ENCODE measurements at places on chromosomes 2 and 18. TPM values are rescaled to one million over a fixed set of nuclear protein-coding genes. Genes with fewer than 3 reads are reported as not detected.
A peak's percentile ranks its signal among the peaks of the same experiment; 100 is the strongest.

GRCh38 chr2:17515652-17516051 is 2.6 kb downstream of the RAD51AP2 start:
- DNase-seq = no peak

DNA sequence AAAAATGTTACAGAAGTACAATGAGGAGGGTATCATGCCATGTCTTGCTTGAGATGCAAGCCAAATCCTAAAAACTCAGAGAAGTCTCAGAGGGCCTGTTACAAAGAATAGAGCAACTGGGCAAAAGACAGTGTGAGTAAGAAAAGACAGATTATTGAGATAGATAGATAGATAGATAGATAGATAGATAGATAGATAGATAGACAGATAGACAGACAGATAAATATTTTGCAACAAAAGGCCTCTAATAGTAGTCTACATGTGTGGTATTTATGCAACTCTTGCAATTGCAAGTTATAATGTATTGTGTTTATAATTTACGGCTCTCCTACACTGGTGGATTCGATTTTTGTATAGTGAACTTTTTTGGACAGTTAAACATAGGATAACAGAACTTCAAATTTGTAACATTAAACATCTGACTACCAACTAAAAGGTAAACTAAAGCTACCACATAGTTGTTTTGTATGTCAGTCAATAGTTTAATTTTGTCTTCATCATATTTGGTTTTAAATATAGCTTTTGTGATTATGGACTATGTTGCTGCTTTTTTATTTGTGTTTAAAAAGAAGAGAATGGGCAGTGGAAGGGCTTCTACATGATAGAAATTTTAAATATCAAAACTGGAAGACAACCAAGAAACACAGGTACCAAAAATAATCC is 740.7 kb upstream of the LRRTM4 start:
- DNase-seq = no peak

DNA sequence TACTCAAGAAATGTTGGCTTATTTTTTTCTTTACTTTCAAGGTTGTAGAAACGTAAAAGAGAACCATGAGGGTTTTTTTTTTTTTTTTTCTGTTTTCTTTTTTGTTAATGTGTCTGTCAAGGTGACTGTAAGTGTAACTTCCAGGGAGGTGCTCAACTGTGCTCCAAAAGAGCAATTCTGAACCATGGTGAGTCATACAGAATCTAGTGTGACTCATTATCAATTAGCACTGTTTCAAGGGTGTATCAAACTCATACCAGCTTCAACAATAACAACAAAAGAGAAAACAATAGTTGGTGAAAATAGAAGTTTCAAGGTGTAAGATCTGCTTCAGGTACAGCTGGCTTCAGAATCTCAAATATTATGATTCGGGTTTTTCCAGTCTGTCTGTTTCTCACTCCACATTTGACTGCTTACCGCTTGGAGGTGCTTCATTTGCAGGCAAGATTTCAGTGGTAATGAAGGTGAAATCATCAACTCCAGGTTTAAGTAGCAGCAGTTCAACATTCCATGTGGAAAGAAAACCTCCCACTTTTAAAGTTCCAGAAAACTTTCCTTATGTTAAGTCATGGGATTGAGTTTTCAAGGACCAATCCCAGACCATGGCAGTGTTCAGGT is 850.6 kb downstream of the CNTNAP5 start:
- no peak for DNase-seq

DNA sequence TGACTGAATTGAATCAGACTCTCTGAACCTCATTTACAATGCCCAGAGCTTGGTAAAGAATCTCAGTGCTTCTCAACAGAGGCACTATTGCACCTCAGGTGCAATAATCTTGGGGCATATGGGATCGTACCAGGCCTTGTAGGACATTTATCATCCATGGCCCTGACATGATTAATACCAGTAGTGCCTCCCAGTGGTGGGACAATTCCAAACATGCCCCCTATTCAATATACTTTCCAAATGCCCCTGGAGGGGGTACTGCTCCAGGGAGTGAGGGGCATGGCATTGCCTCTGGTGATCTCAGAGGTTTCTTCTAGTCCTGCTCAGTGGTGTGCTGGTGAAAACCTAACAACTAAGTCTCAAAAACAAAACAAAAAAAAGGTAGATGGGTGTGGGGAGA is 174.9 kb upstream of the SMAD2 start:
- DNase-seq = peak; percentile 58

DNA sequence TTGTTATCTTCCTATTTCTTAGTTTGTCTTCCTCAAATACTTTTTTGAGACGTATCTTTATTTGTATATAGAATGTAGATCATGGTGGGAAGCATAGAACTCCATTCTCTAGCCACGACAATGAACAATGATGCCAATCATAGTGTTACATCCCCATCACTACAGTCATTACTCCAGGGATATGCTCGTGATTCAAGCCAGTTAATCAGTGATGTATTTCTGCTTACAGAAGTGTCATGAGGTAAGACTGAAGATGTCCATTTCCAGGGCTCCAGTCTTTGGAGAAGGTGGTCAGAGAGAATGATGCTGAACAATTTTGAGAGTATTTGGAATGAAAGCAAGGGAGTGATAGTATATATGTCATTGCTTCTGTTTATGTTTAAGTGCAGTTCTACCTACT is 777.2 kb upstream of the TMEFF2 start:
- no peak for DNase-seq

GCKR gene
- 0.07 TPM for total RNA-seq

ATP6V1C2 gene
- 0.42 TPM for total RNA-seq

CRYBA2 gene
- not detected for total RNA-seq

XIRP2 gene
- total RNA-seq = not detected

SP110 gene
- total RNA-seq = 2.2 TPM

All from H7 (cell line).